Cardiac ventricle fibroblast (primary cell): ENCODE measurements at places on chromosomes 4 and X. TPM values are rescaled to one million over a fixed set of nuclear protein-coding genes. Genes with fewer than 3 reads are reported as not detected.

Gene FSTL5
- not detected in 2 replicates for total RNA-seq

Gene FRG2
- total RNA-seq = not detected in 2 replicates

Gene CXCL10
- total RNA-seq = not detected in 2 replicates

Gene PCYT1B
- 0.29 and 0.37 TPM in 2 replicates for total RNA-seq

Gene GATB
- 15.9 and 19.2 TPM in 2 replicates for total RNA-seq

Gene ENPEP
- total RNA-seq = 0.62 and 0.64 TPM in 2 replicates

Gene CT45A5
- total RNA-seq = not detected in 2 replicates

Gene DSPP
- not detected in 2 replicates for total RNA-seq
